ENCODE measurements at places on chromosomes 11 and 22. TPM values are rescaled to one million over a fixed set of nuclear protein-coding genes. Genes with fewer than 3 reads are reported as not detected.
A peak's percentile ranks its signal among the peaks of the same experiment; 100 is the strongest.

Gene MS4A3
- not detected for total RNA-seq

Gene PANX3
- total RNA-seq: not detected

Gene GAS2
- total RNA-seq: 2.1 TPM

Gene MOGAT2
- total RNA-seq: 12.6 TPM

DNA sequence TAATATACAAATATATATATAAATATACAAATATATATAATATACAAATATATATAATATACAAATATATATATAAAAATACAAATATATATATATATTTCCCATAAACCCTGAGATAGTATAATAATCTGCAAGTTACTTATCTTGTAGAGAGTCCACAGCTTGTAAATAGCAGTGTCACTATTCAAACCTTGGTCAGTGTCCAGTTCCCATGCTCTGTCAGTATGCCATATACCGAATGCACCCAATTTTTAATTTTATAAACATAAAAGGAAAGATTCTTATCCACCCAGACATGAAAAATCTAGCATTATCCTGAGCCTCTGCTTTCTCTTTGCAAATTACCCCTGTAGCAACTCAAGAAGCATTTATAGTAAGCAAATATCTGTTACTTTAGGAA, 21.6 kb upstream of the CTSC start:
- DNase-seq: no peak

DNA sequence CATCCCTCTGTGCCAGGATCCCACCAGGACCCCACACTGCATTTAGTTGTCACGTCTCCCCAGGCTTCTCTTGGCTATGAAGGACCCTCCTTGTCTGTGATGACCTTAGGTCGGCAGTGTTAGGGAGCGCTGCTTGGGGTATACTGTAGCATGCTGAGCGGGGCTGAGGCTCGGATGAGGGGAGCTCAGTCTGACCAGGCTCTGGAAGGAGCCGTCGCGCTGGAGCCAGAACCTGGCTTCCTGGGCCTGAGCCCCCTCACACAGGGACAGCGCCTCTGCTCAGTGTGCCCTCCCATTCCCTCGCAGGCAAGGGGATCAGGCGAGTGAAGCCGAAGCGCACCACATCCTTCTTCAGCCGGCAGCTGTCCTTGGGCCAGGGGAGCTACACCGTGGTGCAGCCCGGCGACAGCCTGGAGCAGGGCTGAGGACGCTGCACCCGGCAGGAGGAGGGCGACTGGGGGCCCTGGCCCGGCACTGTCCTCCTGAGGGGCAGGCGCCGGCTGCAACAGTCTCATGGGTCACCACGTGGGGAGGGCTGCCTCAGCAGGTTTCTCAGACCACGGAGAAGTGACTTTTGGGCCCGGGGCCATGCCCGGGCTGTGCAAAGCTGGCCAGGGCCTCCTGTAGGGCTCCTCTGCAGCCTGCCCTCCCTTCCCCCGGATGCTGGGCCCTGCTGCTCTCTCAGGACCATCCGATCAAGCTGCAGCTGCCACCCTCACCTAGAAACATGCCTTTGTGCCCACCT, 11.5 kb upstream of the NEAT1 start:
- no peak for DNase-seq

- DNase-seq: peak; percentile 95
Observed at GRCh38 chr11:67262731-67263675, 3.3 kb upstream of the GRK2 start.

DNA sequence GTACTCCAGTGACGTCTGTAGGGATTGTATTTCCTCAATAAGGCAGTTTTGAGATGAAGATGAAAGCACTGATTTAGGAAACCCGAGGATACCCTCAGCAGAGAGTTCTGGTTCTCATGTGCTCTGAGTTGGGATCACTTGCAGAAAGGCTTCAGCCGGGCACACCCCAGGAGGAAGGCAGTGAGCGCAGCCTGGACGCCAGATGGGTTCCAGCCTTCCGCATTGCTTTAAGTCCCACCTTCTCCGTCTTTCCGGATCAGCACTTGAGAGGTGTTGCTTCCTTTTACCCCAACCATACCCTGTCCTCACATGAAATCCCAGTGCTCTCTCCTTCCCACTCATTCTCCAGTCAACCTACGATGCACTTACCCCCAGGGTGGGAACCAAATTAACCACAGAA, 239.5 kb upstream of the CADM1 start:
- no peak for DNase-seq

DNA sequence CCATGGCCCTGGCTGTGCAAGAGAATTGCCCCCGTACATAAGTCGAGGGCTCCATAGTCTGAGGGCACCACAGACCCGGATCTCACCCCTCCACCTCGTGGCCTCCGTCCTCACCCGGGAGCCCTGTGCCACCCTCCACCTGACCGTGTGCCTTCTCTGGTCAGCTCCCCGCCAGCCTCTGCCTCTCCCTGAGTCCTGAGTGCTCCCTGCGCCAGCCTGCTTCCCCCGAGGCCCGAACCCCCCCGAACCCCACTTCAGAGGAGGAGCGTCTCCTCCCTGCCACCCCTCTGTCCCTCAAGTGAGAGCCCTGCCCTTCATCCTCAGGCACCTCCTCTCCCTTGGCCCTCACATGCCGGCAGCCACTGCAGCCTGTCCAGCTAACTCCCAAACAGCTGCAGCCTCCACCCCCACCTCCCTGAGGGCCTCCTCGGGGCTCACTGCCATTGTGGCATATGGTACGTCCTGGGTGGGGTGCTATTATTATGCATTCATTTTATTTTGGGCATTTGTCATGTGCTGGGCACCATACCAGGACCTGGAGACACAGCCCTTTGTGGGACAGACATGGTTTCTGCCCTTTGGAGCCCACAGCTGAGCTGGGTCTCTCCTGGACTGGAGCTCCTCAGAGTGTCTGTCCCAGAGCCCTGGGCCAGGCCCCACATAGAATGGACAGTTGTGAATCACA, 67.2 kb downstream of the MYO7A start:
- no peak for DNase-seq

- peak; percentile 79 for DNase-seq
Observed at GRCh38 chr22:38753948-38754750, 1.6 kb downstream of the SUN2 start.

DNA sequence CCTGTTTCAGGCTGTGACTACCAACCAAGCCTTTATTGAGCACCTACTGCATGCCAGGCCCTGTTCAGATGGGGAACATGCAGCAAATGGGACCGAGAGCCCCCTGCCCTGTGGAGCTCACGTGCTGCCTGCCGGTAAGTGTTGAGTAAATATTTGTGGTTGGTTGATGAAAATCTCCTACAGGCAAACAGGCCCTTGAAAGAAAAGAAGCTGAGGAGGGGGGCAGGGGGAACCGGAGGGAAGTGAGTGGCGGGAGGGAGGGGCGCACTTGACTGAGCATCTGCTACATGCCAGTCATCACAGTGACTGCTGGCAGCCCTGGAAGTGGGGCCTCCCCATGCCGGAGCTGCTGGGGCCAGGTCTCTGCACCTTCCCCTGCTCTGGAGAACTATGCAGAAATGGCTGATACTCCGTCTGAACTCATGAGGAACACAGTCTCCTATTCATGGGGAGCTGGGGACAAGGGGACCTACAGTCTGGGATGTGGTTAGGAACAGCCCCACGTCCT, 34.2 kb downstream of the MACROD1 start:
- DNase-seq: no peak

- DNase-seq: no peak
Observed at GRCh38 chr11:35938231-35938630, 5.6 kb upstream of the LDLRAD3 start.

- DNase-seq: no peak
Observed at GRCh38 chr11:76624500-76625379, 45.8 kb downstream of the LRRC32 start.

- DNase-seq: no peak
Observed at GRCh38 chr11:43950311-43950855, 7.9 kb downstream of the C11orf96 start.

Measured in lower leg skin (tissue), 4 donors.